Stimulated activated CD4-positive, alpha-beta T cell treated with anti-CD3 and anti-CD28 coated beads, Interleukin-4, amount 100 ng/mL, for 48 hours (primary cell): ENCODE measurements at places on chromosomes 5 and 9.

DNA sequence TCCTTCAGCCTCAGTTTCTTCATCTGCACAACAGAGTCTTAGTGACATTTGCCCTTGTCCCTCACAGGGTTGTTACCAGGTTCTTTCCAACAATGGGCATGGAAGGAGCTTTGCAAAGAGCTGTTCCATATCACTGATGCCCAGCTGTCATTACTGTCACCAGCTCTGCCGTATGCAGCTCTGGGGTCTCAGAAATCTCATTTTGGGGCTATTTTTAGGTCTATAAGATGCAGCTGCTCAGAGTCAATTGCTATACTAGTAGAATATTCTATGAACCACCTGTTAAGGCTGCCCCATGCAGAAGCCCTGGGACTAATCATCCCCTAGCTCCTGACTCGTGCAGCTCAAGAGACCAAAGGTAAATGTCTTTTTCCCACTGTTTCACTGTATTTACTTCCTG lies 105.1 kb upstream of the TNPO1 start:
- no peak for DNase-seq

DNA sequence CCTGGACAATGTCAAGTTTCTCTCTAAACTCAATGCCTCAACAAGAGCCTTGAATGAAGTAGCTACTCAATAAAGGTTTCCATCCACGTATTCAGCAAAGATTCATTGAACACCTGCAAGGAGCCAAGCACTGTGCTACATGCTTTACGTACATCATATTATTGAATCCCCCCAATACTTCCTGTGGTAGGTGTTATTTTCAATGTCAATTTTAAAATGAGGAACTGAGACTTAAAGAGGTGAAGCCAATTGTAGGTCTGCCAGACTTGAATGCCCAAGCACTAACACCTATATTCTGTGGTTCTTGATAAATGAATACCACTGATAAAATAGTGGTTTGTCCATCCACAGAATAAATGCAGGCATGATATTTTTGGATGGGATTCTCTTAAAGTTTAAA lies 162.3 kb downstream of the DRD1 start:
- DNase-seq = no peak

GRCh38 chr9:125513668-125514413 lies 193.2 kb downstream of the MAPKAP1 start:
- no peak for DNase-seq

DNA sequence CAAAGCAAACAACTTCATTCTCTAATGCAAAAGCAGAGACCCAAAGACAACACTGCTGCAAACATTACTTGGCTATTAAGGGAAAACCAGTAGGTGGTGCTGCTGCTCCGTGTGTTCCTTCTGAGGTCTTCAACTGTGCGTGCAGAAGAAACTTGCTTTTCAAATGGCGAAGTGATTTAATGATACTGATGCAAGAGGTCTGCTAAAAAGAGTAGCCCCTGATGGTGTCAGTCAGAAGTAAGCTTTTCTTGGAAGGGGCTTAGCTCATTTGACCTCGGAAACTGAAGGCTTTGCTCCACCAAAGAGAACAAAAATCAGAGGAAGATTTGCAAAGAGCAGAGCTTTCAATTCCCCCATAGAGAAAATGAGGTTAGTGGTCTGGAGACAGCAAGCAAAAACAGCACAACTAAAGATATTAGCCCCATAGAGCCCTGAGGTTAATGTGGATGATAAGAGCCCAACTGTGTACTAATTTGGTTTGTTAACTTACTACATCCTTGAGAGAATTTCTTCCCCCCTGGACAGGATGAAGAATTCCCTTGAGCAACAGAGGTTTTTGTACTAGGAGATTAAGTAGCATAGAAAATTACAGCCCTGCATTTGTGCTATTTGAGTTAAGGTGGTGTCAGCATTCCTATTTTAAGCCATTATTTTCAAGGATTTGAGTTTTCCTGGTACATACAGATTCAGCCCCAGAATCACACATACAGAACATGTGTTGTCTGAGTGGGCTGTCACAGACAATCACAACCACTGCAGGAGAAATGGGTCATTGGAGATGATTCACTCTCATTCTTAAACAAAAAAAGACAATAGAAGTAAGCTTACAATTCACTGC lies 153.2 kb upstream of the C9orf72 start:
- peak; percentile 39 for DNase-seq

DNA sequence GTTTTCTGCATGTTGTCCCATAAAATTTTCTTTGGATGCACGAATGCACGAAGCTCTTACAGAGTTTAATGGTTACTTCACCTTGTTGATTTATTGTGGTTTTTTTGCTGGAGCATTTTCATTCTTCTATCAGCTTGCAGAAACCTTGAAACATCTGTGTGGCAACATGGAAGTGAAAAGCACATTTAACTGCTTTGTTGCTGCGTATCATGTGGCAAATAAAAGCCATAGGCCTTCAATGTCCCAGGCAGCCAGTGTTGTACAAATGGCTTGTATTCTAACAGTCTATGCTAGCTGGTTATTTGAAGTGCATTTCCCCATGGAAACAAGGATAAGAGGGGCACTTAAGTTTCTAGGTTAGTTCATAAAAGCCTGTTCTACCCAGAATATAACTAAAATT lies 42.5 kb upstream of the RASGRF2 start:
- DNase-seq = no peak

DNA sequence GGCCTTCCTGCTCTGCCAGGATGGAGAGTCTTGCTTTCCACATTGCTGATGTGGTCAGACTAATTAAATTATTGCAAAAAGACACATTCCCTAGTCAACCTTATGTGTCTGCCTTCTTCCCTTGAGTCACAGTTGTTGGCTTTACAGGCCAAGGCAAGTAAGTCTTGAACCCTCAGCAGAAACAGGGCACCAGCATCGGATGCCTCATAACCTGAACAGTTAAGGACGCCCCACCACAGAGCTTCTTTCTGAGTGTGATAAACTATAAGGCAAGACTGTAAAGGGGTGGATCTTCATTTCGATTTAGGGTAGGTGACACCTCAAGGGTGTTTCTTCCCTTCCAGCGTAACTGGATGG lies 670 bp upstream of the KIF2A start:
- no peak for DNase-seq

- no peak for DNase-seq
Observed at GRCh38 chr5:142323480-142324135, 1.2 kb downstream of the SPRY4 start.

DNA sequence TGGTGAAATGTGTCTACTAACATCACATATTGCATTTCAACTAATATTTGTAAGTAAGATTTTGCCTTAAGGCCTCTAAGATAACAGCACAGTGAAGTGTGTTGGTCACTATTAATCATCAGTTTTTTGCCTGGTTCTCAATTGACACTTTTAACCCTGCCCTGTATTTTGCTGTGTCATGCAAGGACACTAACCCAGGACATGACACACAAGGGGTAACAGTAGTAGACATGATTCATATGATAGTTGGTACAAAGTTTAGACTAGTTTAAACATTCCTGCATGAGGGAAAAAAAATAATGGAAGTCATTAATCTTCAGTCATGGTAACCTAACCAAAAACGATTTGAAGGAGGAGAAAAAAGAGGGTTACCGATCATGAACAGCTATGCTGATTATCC lies 207.0 kb downstream of the DEPDC1B start:
- DNase-seq = no peak

- no peak for DNase-seq
Observed at GRCh38 chr5:126414874-126415502, 8.2 kb upstream of the GRAMD2B start.

DNA sequence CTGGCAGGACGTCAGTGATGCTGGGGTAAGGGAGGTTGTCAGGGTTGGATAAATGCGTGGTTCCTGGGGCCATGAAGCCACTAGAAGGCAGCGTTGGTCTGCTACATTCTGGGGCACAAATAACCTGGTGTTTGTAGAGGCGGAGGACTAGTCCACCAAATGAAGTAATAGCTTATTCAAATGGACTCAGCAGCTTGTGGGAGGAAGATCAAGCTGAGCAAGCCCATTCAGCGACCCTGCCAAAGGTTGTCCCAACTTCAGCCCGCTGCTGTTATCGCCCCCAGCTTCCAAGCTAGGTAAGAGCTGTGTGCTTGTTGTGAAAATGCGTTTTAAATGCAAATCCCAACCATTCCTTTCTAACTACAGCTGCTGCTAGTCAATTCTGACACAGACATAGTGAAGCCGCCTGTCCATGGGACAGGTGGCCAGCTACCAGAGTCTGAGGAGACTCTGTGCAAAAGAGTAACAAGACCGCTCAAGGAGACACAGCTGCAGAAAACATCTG lies 7.6 kb upstream of the FAM240B start:
- no peak for DNase-seq

GRCh38 chr5:30387974-30388632 lies 805.4 kb upstream of the CDH6 start:
- DNase-seq = no peak
